ENCODE measurements at places on chromosomes 6 and 20. TPM values are rescaled to one million over a fixed set of nuclear protein-coding genes. Genes with fewer than 3 reads are reported as not detected.

DNA sequence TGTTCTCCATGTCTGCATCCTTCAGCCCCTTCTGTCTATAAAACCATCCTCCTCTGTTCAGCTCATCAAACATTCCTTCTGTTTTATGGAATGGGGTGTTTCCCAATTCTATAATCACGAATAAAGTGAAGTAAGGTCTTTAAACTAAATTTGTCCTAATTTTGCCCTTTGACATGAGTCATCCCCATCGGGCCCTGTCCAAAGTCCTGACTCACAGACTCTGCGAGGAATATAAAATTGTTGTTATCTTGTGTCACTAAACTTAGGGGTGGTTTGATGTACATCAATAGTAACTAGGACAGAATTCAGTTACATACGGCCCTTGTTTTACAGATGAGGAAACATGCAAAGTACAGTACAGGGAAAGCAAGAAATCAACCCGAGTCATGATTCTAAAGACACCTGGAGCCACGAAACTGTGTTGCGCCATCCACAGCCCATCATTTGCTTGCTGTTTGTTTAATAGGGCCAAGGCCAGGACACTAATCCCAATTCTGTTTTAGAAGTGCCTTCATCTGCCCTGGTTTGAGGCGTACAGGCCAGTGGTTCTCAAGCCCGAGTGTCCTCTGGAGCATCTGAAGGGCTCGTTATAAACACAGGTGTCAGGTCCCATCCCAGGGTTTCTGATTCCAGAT is 2.8 kb downstream of the ACSS1 start:
- H3K4me3 ChIP-seq = peak overlapping the region; percentile 69
- DNase-seq = no peak
- H3K27ac ChIP-seq = no peak overlapping the region
- H3K4me1 ChIP-seq = peaks cover 28% of the 10 kb centered on the region

- H3K27ac ChIP-seq = no peak overlapping the region
- H3K4me3 ChIP-seq = no peak overlapping the region
- H3K36me3 ChIP-seq = no peaks in the 10 kb centered on the region
- no peak for DNase-seq
- no peaks in the 10 kb centered on the region for H3K27me3 ChIP-seq
- H3K4me1 ChIP-seq = no peaks in the 10 kb centered on the region
These were observed 78.0 kb upstream of the TMEM181 start for GRCh38 chr6:158481690-158482473.

- H3K4me3 ChIP-seq = no peak overlapping the region
These were observed 220.9 kb downstream of the KIF16B start for GRCh38 chr20:16352321-16352720.

DNA sequence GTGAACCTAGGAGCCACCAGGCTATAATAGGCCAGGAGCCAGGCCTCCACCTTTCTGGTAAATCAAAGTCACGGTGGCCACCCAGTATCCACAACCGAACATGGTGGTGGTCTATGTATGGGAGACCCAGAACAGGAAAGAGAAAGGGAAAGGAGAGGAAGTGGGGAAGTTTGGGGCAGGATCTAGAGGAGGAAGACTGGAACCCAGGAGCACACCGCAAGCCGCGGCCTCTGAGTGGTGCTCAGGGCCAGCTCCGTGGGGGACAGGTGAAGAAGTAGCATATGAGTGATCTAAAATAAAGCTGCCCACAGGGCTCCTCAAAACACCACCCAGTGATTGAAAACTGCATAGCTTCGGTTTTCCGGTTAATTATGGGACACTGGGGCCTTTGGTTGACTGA is 214.8 kb downstream of the ZDHHC14 start:
- no peak for DNase-seq
- H3K27ac ChIP-seq = no peak overlapping the region
- H3K36me3 ChIP-seq = peaks cover 3% of the 10 kb centered on the region
- H3K4me1 ChIP-seq = peaks cover 3% of the 10 kb centered on the region

DNA sequence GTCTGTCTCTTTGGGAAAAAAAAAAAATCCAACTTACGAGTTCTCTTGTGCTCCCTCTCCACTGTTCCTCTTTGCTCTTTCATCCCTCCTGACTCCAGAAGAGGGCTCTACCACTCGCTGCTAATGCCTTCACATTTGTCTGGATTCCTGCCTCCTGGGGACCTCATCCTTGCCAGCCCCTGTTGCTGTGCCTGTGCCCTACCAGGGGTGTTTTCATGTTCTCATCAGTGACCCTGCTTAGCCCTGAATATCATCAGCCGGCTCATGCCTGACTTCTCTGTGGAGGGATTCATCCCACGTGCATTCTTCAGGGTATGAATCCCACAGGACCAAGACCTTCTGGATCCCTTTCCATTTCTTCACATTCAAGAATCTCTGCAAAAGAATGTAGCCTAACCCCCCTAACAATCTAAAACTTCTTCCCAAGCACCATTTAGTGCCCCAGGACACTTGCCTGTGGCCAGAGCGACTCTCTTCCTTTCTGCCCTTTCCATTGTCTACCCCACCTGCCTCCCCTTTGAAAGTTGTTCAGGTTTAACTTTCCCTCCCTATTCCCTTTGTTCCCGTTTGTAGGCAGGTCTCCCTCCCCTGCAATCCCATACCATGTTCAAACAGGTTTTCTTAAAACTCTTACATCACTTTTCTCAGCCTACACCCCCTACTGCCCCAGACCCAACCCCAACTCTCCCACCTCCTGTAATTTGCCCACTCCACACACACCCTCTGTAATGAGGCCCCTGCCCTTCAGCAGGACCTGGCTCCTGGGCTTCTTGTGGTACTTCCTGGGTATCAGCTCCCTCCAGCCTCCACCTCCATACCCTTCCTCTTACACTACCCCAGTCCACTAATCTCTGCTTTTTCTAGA is 50.2 kb downstream of the RREB1 start:
- peaks cover 52% of the 10 kb centered on the region for H3K4me1 ChIP-seq
- H3K4me3 ChIP-seq = no peak overlapping the region
- H3K36me3 ChIP-seq = peaks cover 18% of the 10 kb centered on the region
- no peak for DNase-seq

GRCh38 chr20:15564981-15565380 is 1008.3 kb downstream of the KIF16B start:
- no peaks in the 10 kb centered on the region for H3K4me1 ChIP-seq
- no peaks in the 10 kb centered on the region for H3K36me3 ChIP-seq
- H3K27ac ChIP-seq = no peak overlapping the region
- no peaks in the 10 kb centered on the region for H3K27me3 ChIP-seq
- DNase-seq = no peak
- no peak overlapping the region for H3K4me3 ChIP-seq

GRCh38 chr6:111990214-111990613 is 63.7 kb upstream of the CCN6 start:
- no peaks in the 10 kb centered on the region for H3K36me3 ChIP-seq
- no peaks in the 10 kb centered on the region for H3K27me3 ChIP-seq
- H3K27ac ChIP-seq = peak overlapping the region; percentile 36
- DNase-seq = no peak

DNA sequence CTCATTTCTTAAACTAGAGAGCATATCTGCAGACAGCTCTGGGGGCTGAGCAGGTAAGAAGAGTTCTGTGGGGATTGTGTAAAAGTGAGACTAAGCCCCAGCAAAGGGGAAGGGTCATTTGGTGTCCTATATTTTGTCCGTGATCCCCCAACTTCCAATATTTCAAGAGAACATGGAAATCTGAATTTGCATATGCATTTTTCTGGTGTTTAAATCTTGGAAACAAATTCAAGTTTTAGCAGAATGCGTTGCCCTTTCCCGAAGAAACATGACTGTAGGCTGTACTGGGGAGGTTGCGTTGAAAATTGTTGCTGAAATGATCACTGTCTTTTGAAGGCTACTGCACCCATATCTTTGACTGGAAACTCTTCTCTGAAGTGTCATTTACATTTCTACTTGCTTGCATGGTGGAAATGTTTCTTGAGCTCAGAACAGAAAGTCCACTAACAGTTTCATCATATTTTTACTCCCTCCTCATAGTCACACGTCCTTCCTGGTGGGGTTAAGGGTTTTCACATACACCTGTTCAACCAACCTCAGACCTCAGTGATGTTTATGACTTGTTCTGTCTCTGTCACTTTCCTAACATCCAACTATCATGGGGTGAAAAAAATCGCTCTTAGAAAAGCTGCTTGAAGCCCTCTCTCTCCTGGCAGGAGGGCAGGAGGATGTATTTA is 140.3 kb downstream of the BCAS1 start:
- H3K27ac ChIP-seq = no peak overlapping the region
- H3K4me3 ChIP-seq = no peak overlapping the region
- H3K36me3 ChIP-seq = no peaks in the 10 kb centered on the region
- no peaks in the 10 kb centered on the region for H3K27me3 ChIP-seq
- no peak for DNase-seq

- H3K27me3 ChIP-seq = peaks cover 8% of the 10 kb centered on the region
- no peaks in the 10 kb centered on the region for H3K4me1 ChIP-seq
- no peak overlapping the region for H3K4me3 ChIP-seq
- no peaks in the 10 kb centered on the region for H3K36me3 ChIP-seq
These were observed 604.1 kb upstream of the GJE1 start for GRCh38 chr6:141528596-141528995.

DNA sequence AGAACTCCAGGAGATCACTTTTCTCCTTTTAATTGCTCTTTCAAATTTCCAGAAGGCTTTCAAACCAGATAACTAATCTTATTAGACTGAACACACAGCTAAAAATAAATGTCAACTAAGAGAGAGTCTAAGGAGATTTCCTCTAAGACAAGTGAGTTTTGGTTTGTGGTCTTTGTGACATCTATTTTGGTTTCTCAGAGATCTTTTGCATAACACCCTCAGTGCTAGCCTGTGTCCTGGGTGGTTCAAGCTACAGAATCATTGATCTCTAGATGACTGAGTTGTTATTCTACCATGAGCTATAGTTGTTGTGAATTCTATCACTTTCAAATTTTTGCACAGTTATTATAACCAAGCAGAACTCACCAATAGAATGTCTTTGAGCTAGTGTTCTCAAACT is 49.1 kb upstream of the PLCB4 start:
- no peak for DNase-seq
- no peaks in the 10 kb centered on the region for H3K36me3 ChIP-seq
- no peak overlapping the region for H3K27ac ChIP-seq
- H3K27me3 ChIP-seq = no peaks in the 10 kb centered on the region

DNA sequence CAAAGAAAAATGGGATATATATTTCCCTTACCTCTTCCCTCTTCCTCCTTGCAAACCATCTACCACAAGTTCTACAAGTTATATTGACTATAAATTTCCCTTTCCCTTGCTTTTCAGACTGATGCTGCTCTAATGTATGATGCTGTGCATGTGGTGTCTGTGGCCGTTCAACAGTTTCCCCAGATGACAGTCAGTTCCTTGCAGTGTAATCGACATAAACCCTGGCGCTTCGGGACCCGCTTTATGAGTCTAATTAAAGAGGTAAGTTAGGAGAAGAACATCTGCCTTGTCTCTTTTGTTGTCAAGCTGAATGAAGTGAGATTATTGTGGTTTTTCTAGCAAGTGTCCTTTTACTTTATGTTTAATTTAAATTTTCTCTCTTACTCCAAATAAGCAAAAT is 406.0 kb downstream of the GRIK2 start:
- H3K36me3 ChIP-seq = no peaks in the 10 kb centered on the region
- H3K27ac ChIP-seq = no peak overlapping the region
- no peak overlapping the region for H3K4me3 ChIP-seq
- no peak for DNase-seq

DNA sequence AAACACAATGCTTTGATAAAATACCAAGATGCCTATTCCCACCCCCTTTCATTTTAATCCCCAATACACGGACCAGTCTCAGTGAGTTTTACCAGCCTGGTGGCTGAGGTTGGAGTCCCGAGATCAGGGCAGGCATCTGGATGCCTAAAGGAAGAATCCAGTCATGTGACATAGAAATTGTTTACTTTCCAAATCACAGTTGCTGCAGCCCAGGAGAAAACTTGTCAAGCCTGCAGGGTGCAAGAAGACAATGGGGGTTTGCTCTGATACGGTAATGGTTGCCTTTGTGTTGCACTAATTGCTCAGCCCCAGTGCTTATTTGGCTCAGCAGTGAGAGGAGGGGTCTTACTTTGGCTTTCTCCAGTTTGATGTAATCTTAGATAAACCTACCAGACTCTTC is 308.5 kb upstream of the POU3F2 start:
- H3K4me1 ChIP-seq = no peaks in the 10 kb centered on the region
- DNase-seq = no peak
- H3K36me3 ChIP-seq = no peaks in the 10 kb centered on the region
- H3K27ac ChIP-seq = no peak overlapping the region
- H3K27me3 ChIP-seq = no peaks in the 10 kb centered on the region
- no peak overlapping the region for H3K4me3 ChIP-seq

AGER gene
- 18.5 TPM for total RNA-seq

RPS6KA2 gene
- 2.1 TPM for total RNA-seq

KCNK5 gene
- 41.5 TPM for total RNA-seq

CFAP206 gene
- not detected for total RNA-seq

SLC16A10 gene
- 3.6 TPM for total RNA-seq

TBXT gene
- total RNA-seq = not detected

Measured in activated T-helper 2 cell treated with anti-CD3 and anti-CD28 coated beads, Interferon-gamma antibody, Interleukin-2, Interleukin-4, amounts not matched to agents 10 μg/mL and 5 μg/mL and 100 μg/mL, durations not matched to agents 14 hours and 24 hours and 36 hours (primary cell).